SHP77 (cell line): ENCODE measurements at places on chromosomes 1 and 21.

GRCh38 chr1:231903586-231904081 lies 277.0 kb downstream of the DISC1 start:
- no peak for DNase-seq

- DNase-seq, result no peak
Measured at GRCh38 chr1:164456272-164456671, 102.7 kb upstream of the PBX1 start.

DNA sequence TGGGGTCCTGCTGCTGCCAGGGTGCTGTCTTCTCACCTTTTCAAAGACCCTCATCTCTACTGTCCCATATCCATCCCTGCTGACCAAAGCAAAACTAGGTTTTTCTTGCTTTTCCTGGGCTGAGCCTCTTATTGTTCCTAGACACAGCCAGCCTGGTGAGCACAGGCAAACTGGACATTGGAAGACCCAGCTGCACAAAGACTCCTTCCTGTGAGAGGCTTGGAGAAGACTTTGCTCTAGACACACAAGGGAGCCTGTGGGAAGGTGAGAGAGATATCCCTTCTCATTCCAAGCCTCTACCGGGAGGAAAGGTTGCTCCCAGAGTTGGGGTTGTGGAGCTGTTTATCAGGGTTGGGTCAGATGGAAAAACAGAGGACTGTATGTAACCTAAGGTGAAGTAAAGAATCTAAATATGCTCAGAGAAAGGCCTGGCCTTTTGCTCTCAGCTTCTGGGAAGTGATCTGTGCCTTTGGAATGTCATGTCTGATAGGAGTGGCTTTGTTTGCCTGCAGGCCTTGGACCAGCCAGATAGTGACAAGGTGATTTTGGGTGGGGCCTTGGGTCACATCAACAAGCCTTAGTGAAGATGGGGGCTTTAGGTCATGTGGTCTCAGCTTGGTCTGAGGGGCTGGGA lies 87.6 kb upstream of the RUNX1 start:
- no peak for DNase-seq

GRCh38 chr1:197984289-197984688 lies 67.1 kb downstream of the LHX9 start:
- DNase-seq, result no peak

- DNase-seq, result no peak
Measured at GRCh38 chr21:31830701-31831100, 42.1 kb upstream of the HUNK start.

GRCh38 chr1:246591958-246592357 lies 25.7 kb downstream of the CNST start:
- DNase-seq, result no peak

DNA sequence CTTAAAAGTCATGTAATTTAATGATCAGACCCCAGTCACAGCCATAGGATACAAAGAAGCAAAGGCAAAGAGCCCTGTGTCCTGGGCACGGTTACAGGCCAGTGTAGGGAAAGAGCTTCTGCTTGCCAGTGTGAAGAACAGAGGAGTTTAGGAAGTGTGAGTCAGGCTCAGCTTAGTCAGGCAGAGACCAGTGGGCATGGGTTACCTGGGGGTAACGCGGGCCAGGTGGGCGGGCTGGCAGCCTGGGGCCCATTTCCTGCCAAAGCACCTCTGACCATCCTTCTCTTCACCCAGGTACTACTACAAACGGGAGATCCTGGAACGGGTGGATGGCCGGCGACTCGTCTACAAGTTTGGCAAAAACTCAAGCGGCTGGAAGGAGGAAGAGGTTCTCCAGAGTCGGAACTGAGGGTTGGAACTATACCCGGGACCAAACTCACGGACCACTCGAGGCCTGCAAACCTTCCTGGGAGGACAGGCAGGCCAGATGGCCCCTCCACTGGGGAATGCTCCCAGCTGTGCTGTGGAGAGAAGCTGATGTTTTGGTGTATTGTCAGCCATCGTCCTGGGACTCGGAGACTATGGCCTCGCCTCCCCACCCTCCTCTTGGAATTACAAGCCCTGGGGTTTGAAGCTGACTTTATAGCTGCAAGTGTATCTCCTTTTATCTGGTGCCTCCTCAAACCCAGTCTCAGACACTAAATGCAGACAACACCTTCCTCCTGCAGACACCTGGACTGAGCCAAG lies 4.7 kb downstream of the ELF3 start:
- DNase-seq, result no peak

- no peak for DNase-seq
Measured at GRCh38 chr1:19969898-19970660, 9.3 kb downstream of the PLA2G2A start.

DNA sequence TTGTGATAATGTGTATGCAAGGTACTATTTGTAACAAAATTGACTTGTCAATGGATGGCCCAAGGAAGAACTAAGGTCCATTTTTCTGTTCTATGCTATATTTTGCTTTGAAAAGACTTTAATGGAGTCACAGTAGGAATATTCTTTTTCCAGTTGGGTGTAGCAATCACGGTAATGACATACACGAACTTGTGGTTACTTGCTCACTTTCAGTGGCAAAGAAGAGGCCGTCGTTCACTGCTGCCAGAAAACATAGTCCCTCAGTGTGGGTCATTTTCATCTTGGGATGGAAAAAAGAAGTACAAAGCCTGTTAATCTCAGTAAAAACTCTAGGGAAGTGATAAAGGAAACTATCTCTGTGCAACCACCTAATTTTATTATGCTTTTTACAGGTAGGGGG lies 47.8 kb upstream of the LAMC2 start:
- DNase-seq, result no peak
